Amniotic epithelial cell (primary cell): ENCODE measurements at places on chromosomes 4 and X.

- peak; percentile 24 for DNase-seq
Measured at GRCh38 chrX:45850775-45851433, 650.2 kb upstream of the DIPK2B start.

DNA sequence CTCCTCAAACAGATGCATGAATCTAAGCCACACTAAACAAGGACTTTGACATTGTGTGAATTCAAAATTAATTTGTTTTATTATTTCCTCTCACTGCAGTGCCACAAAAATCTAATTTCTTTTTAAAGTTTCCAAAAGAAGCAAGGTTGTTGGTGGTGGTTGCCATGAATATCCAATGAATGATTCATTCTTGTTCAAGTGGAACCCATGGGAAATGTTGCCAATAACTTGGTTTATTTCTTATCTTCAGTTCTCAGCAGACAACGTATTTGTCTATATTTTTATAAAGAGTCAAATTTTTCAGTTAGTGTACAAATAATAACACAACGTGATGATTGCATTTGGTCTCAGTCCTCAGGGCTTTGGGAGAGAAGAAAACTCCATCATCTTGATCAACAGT, 309.4 kb upstream of the NOCT start:
- DNase-seq = no peak

DNA sequence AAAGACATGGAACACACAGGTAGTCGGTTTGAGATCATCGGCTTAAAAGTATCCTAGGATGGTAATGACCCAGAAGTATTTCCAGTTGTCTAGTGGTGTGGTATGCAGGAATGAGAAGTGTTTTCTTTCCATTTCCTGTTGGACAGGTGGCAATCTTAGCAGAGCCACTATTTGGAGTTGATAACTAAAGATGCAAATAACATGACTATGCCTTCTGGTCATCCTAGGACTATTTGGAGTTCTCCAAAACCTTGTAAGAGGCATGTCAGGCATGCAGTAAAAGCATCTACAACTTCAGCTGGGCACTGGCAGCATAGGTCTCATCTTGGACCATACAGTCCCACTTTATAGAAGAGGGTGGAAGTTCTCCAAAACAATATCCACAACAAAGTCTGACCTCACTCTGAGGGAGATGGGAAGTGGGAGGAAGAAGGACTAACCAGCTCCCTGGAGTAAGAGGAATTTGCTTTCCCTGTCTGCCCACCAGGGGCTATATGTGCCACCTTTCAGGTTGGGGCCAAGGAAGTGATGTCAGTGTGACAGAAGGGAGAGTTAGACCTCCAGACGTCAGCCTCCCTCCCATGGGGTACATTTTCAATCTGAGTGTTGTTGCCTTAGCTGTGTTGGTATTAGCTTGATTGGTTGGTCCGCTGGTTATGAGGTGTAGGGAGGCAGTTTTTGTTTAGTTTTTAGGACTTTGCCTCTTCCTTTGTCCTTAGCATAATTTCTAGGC, 101.2 kb upstream of the MYOZ2 start:
- no peak for DNase-seq

- peak; percentile 44 for DNase-seq
Measured at GRCh38 chrX:28391528-28391927, 195.7 kb upstream of the IL1RAPL1 start.

GRCh38 chrX:150361777-150362351, 1.3 kb upstream of the MAMLD1 start:
- DNase-seq = no peak

DNA sequence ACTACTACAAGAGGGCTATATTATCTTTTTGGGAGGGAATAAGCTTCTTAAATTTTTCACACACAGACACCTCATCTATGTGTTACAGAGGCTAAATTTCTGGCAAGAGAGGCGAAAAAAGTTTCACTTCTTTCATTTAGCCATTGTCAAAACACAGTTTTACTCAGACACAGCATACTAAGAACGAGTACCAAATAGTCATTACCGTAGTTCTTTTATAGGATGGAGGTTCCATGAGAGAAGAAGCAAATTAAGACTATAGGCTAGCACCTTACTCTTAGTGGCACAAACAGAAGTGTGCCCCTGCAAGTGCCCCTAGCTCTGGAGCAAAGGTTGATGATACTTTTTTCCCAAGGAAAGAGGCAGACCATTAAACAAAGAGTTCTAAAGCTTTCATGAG, 26.2 kb downstream of the UGT2B7 start:
- DNase-seq = no peak

- peak; percentile 88 for DNase-seq
Measured at GRCh38 chr4:83561381-83561780, 25.5 kb downstream of the GPAT3 start.

- peak; percentile 71 for DNase-seq
Measured at GRCh38 chr4:139453041-139453370, 915 bp upstream of the RAB33B start.

DNA sequence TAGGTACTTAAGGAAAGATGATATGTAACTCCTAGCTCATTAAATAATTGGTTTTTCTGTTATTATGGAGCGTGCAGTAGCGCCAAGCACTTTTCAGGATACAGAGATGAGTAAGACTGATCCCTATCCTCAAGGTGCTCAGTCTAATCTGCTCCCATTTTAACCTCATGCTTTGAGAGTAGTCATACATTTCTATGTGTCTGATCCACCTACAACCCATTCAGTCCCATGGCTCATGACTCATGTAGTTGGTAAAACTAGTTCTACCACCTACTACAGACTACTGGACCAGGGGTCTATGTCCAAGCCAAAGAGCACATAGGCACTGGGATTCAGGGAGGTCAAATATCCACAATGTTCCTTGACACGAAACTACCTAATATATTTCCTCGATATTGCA, 60.8 kb downstream of the TMEM154 start:
- DNase-seq = no peak

DNA sequence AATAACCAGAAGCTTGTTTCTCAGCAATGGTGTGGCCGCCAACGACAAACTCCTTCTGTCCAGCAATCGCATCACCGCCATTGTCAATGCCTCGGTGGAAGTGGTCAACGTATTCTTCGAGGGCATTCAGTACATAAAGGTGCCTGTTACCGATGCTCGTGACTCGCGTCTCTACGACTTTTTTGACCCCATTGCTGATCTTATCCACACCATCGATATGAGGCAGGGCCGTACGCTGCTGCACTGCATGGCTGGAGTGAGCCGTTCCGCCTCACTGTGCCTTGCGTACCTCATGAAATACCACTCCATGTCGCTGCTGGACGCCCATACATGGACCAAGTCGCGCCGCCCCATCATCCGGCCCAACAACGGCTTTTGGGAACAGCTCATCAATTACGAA, 383 bp downstream of the DUSP21 start:
- DNase-seq = no peak

- no peak for DNase-seq
Measured at GRCh38 chr4:54066718-54067129, 2.3 kb upstream of the CHIC2 start.

GRCh38 chrX:44352758-44353157, 9.3 kb upstream of the EFHC2 start:
- peak; percentile 34 for DNase-seq

- DNase-seq = peak; percentile 74
Measured at GRCh38 chr4:168484626-168485025, 4.3 kb upstream of the DDX60L start.

- DNase-seq = no peak
Measured at GRCh38 chrX:24301806-24302205, 12.1 kb downstream of the SUPT20HL2 start.

DNA sequence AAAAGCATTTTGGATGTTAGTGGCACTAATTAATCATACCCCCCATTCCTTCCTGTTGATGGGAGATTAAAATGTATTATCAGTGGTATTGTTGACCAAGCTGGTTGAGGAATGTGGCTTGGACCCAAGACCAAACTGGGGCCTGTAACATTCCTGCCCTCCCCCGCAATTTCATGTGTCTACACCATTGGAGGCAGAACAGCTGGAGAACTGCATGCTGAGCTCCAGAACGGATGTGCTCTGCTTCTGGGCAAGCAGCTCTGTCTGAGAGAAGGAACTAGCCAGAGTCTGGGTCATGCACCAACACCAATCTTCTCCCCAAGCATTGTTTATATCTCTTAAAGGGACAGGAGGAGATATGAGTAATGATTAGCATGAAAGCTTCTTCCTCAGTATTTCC, 185.5 kb downstream of the CEP135 start:
- peak; percentile 77 for DNase-seq

DNA sequence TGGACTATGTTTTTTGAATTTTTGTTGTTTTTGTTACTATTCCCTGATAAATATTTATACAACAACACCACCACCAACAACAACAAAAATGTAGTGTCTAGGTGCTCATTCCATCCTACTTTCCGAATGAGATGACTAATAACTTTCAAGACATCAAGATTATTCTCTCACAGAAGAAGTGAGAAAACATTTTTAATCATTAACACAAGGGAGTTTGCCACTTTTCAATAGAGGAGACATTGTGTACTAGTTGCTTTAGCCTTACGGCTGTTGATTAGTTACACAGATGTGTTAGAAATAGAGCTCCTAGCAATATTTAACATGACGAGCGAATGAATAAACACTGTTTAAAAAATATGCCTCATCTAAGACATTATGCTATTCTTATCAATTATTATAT, 898.8 kb downstream of the C4orf33 start:
- DNase-seq = no peak

GRCh38 chr4:15488658-15489470, 19.2 kb downstream of the CC2D2A start:
- DNase-seq = peak; percentile 59

GRCh38 chrX:81195259-81195658, 6.5 kb downstream of the HMGN5 start:
- no peak for DNase-seq

- peak; percentile 57 for DNase-seq
Measured at GRCh38 chr4:173524218-173525117, 5.6 kb downstream of the HAND2 start.

GRCh38 chr4:153535772-153536513, 69.8 kb downstream of the TMEM131L start:
- peak; percentile 36 for DNase-seq

- DNase-seq = no peak
Measured at GRCh38 chr4:18389115-18389514, 367.6 kb upstream of the LCORL start.

DNA sequence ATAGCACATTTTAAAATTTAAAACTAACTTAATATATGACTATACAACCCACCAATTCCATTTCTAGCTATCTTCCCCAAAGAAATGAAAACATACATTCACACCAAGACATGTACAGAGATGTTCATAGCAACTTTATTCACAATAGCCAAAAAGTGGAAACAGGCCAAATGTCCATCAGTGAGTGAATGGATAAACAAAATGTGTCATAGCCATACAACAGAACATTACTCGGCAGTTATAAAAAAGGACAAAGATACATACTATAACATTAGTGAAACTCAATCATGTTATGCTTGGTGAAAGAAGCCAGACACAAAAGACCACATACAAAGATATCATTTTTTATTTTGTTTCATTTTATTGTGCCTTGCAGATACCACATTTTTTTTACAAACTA, 396.8 kb downstream of the PACRGL start:
- DNase-seq = no peak

DNA sequence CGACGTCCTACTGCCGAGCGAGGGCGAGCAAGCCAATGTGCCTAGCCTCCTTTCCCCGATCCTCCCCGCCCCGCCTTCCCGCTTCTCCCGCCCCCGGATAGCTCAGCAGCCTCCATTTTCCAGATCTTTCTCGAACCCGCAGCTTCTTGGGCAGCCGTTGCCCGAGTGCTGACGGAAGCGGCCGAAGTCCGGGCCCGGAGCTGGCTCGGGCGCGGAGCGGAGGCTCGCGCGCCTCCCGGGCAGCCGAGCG, 172 bp upstream of the HSPA4L start:
- peak; percentile 74 for DNase-seq

DNA sequence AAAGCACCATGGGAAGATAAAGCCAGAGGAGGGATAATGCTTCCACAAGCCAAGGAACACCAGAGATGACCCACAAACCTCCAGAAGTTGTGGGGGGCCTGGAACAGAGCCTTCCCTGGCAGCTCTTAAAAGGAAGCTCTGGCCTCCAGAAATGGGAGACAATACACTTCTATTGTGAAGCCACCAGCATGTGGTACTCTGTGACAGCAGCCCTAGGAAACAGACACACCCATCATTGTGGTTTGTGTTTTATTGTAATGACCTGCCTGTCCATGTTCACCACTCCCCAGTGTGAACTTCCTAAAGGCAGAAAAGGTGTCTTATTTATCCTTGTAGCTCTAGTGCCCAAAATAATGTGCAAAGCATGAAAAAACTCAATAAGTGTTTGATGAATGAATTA, 264.1 kb upstream of the GATB start:
- DNase-seq = no peak

DNA sequence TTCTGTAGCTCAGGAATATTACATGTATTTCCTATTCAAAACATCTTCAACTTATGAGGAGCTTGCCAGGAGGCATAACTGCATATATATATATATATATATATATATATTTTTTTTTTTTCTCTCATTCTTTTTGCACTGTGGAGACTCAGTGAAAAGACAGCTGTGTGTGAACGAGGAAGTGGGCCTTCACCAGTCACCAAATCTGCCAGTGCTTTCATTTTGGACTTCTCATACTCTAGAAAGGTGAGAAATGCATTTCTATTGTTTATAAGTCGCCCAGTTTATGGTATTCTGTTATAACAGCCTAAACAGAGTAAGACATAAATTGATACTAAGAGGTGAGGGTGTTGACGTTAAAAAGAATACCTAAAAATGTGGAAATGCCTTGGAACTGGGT, 710.6 kb downstream of the TRAM1L1 start:
- no peak for DNase-seq

DNA sequence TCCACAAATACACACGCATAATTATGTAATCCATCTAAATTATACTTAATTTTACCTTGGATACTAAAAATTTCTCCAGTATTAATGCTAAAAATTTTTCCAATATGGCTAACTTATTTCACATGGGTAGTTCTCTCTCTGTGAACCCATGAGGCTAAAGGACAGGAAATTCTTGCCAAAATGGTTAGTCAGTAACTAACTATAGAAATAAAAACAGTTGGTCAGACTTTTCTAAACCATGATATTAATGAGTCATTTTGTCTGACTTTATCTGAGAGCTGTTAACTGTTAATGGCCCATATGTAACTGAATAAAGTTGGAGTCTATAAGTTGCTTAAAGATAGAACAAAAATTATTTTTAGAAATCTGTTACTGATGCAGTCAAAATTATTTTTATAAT, 549.4 kb downstream of the TLL1 start:
- peak; percentile 47 for DNase-seq

- peak; percentile 65 for DNase-seq
Measured at GRCh38 chrX:1205681-1206611, 6.5 kb downstream of the CRLF2 start.

DNA sequence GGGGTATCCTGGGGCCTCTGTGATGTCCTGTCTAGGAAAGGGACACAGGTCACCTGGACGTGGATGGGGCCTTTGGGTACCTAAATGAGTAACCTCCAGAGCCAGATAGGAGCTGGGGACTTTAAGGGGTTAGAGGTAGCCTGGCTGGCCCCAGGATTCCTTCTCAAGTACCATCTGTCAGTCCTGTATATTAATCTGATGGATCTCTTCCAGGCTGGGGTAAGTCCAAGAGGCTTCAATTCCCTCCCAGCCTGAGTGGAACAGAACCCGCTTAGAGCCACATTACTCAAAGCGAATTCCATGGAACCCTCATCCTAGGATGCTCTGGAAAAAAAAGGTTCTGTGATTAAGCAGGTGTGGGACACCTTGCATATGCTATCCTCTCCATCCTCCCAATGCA, 24.8 kb upstream of the MAP3K15 start:
- DNase-seq = no peak

GRCh38 chr4:113707048-113707447, 54.5 kb downstream of the CAMK2D start:
- DNase-seq = peak; percentile 21

- peak; percentile 44 for DNase-seq
Measured at GRCh38 chr4:165537028-165537648, 158.3 kb downstream of the CPE start.
